Thyroid gland (tissue), 4 donors: ENCODE measurements at places on chromosomes 16 and 17. TPM values are rescaled to one million over a fixed set of nuclear protein-coding genes. Genes with fewer than 3 reads are reported as not detected.

Gene NUFIP2
- 42.2 TPM for total RNA-seq

Gene CCL15
- total RNA-seq, result not detected

Gene WSB1
- total RNA-seq, result 125 TPM

Gene TNFRSF13B
- total RNA-seq, result not detected

Gene GCGR
- total RNA-seq, result not detected

Gene IGFBP4
- total RNA-seq, result 258 TPM

Gene MEIOB
- total RNA-seq, result not detected

Gene SRCAP
- total RNA-seq, result 44.7 TPM
